T-cell (primary cell): ENCODE measurements at places on chromosomes 6 and 20. TPM values are rescaled to one million over a fixed set of nuclear protein-coding genes. Genes with fewer than 3 reads are reported as not detected.

The NOX3 gene
- total RNA-seq, result not detected

The NFATC2 gene
- 49.0 TPM for total RNA-seq

The ADTRP gene
- 74.7 TPM for total RNA-seq

The CAGE1 gene
- total RNA-seq, result not detected

The TP53INP2 gene
- 1.8 TPM for total RNA-seq

The TRIM10 gene
- total RNA-seq, result not detected

The HFE gene
- total RNA-seq, result 1.0 TPM

GRCh38 chr6:33356295-33356694 is 35.3 kb upstream of the KIFC1 start:
- no peaks in the 10 kb centered on the region for H3K36me3 ChIP-seq
- no peak overlapping the region for H3K4me3 ChIP-seq
- H3K27me3 ChIP-seq, result no peaks in the 10 kb centered on the region
- no peaks in the 10 kb centered on the region for H3K4me1 ChIP-seq
- no peak for DNase-seq

DNA sequence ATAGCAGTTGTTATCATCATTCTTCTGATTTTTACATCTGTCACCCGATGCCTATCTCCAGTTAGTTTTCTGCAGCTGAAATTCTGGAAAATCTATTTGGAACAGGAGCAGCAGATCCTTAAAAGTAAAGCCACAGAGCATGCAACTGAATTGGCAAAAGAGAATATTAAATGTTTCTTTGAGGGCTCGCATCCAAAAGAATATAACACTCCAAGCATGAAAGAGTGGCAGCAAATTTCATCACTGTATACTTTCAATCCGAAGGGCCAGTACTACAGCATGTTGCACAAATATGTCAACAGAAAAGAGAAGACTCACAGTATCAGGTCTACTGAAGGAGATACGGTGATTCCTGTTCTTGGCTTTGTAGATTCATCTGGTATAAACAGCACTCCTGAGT is 2.1 kb downstream of the CALHM6 start:
- no peaks in the 10 kb centered on the region for H3K27me3 ChIP-seq
- H3K4me3 ChIP-seq, result no peak overlapping the region
- H3K4me1 ChIP-seq, result peaks cover 16% of the 10 kb centered on the region
- no peak for DNase-seq
- no peak overlapping the region for H3K27ac ChIP-seq

DNA sequence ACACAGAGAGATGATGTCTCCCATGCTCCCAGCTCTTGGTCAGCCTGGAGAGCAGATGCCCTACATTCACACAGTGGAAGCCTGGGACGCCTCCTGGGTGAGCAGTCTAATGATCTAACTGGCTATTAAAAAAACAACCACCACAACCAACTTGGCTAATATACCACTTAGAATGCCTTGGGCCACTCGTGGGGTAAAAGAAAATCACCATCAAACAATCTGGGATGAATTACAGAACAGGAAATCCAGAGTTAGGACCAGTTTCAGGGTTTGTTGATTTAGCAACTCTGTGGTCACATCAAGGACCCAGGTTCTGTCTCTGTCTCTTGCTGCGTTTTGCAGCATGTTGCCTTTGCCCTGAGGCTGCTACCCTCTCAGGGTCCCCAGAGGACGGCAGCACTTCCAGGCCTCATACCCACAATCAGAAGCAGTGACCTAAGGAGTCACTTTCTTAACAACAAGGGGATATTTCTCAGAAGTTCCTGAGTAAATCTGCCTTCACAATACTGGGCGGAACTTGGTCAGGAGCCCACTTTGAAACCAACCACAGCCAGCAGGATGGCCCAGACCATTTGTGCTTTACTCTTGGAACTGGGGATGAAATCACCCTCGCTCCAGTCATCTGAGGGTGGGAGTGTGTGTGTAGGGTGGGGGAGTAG is 118.7 kb downstream of the CLIC5 start:
- no peaks in the 10 kb centered on the region for H3K36me3 ChIP-seq
- DNase-seq, result no peak
- H3K4me3 ChIP-seq, result no peak overlapping the region
- H3K4me1 ChIP-seq, result no peaks in the 10 kb centered on the region
- H3K27me3 ChIP-seq, result no peaks in the 10 kb centered on the region

- H3K4me3 ChIP-seq, result no peak overlapping the region
- H3K36me3 ChIP-seq, result no peaks in the 10 kb centered on the region
- no peak for DNase-seq
- H3K27me3 ChIP-seq, result peaks cover 5% of the 10 kb centered on the region
- H3K27ac ChIP-seq, result no peak overlapping the region
Observed at GRCh38 chr6:13268913-13269518, 59.3 kb downstream of the TBC1D7 start.

DNA sequence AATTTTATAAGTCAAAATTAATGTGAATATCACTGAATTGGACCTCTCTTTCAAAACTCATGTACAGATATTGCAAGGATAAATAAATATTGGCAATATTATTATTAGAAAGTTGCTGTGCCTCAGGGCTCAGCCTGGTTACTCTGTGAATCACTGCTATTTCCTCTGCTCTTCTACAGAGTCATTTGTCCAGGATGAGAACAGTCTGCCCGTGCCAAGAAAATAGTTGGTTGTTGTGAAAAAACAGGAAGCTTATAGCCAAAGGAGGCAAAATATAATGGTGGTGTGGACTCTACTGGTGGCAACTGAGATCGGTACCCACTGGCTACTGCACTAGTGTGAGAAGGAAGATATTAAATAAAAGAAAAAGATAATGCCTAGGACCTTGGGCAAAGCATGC is 93.6 kb downstream of the RIMS1 start:
- no peaks in the 10 kb centered on the region for H3K36me3 ChIP-seq
- no peak for DNase-seq
- no peak overlapping the region for H3K4me3 ChIP-seq
- no peaks in the 10 kb centered on the region for H3K27me3 ChIP-seq
- no peak overlapping the region for H3K27ac ChIP-seq

DNA sequence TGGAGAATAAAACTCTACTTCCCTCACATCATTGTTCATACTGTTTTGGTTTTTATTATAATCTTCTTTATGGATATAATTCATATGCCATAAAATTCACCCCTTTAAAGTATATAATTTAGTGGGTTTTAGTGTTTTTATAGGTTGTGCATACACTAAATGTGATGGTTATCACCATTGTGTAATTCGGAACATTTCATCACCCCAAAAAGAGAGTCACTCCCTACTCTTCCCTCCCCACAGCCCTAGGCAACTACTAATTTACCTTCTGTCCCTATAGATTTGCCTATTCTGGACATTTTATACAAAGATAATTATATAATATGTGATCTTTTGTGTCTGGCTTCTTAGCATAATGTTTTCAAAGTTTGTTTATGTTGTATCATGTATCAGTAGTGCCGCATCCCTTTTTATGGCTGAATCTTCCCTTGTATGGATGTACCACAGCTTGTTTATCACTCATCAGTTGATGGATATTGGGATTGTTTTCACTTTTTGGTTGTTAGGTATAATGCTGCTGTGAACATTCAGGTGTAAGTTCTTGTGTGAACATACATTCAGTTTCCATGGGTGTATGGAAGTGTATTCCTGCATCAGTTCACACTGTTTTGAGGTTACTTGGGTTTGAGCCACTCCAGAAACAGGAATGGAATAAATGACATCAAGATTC is 4.2 kb downstream of the TM9SF4 start:
- no peak for DNase-seq
- H3K36me3 ChIP-seq, result peaks cover 7% of the 10 kb centered on the region
- no peak overlapping the region for H3K4me3 ChIP-seq
- H3K4me1 ChIP-seq, result peaks cover 38% of the 10 kb centered on the region
- H3K27me3 ChIP-seq, result no peaks in the 10 kb centered on the region

GRCh38 chr6:108163267-108163643 is 2.6 kb upstream of the NR2E1 start:
- no peak overlapping the region for H3K27ac ChIP-seq
- peaks cover 50% of the 10 kb centered on the region for H3K27me3 ChIP-seq
- DNase-seq, result no peak
- peaks cover 6% of the 10 kb centered on the region for H3K4me1 ChIP-seq
- H3K4me3 ChIP-seq, result no peak overlapping the region

DNA sequence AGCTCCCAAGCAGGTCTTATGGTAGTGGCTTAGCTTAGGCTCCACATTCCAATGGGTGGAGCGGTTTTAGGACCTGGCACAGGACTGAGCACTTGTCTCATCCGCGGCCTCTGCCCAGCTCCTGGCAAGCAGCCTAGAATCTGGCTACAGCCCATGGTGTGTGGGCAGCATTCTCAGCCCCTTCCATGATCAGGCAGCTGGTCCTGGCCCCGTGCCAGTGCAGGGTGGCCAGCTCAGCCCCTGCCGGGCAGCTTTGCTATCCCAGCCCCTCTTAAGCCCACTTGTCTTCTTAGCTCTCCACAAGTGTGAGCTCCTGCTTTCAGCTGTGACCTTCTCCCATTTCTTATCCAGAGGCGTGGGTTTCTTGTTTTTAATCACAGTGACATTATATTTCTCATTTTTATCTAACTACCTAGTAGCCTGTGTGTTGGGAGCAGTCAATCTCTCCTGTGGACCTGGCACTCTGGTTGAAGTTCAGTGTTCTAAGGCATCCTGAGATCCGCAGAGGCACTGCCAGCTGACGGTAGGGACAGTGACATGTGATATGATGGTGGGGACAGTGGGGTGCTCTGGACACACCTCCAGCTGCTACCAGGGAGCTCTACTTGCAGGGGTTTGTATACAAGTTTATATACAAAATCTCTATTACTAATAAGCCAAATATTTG is 119.9 kb upstream of the PRND start:
- no peak for DNase-seq
- no peaks in the 10 kb centered on the region for H3K36me3 ChIP-seq
- H3K4me3 ChIP-seq, result no peak overlapping the region

GRCh38 chr6:146578054-146578453 is 20.7 kb upstream of the ADGB start:
- no peaks in the 10 kb centered on the region for H3K36me3 ChIP-seq
- H3K4me1 ChIP-seq, result no peaks in the 10 kb centered on the region
- DNase-seq, result no peak
- H3K27me3 ChIP-seq, result no peaks in the 10 kb centered on the region
- H3K27ac ChIP-seq, result no peak overlapping the region
- no peak overlapping the region for H3K4me3 ChIP-seq

- H3K4me3 ChIP-seq, result no peak overlapping the region
- H3K27me3 ChIP-seq, result no peaks in the 10 kb centered on the region
- DNase-seq, result no peak
- peaks cover 9% of the 10 kb centered on the region for H3K4me1 ChIP-seq
- no peaks in the 10 kb centered on the region for H3K36me3 ChIP-seq
Observed at GRCh38 chr6:134347885-134348805, 30.2 kb upstream of the SGK1 start.

DNA sequence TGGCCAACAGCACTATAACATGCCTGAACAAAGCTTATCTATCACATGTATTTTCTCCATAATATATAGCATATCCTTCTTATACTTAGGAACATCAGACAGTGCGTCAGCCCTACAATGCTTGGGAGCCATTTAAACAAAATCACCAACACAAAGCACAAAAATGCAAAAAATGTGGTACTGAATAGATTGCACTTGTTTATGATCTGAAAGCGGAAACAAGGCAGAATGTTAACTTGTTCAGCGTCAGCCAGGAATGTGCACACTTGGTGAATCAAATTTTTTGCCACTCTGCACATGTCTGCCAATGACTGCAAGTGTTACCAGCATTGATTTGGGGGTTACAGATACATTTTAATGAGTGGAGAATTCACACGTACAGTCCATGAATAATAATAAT is 14.8 kb downstream of the SLC35A1 start:
- peaks cover 6% of the 10 kb centered on the region for H3K36me3 ChIP-seq
- no peak overlapping the region for H3K27ac ChIP-seq
- H3K27me3 ChIP-seq, result no peaks in the 10 kb centered on the region
- DNase-seq, result no peak
- H3K4me3 ChIP-seq, result no peak overlapping the region

DNA sequence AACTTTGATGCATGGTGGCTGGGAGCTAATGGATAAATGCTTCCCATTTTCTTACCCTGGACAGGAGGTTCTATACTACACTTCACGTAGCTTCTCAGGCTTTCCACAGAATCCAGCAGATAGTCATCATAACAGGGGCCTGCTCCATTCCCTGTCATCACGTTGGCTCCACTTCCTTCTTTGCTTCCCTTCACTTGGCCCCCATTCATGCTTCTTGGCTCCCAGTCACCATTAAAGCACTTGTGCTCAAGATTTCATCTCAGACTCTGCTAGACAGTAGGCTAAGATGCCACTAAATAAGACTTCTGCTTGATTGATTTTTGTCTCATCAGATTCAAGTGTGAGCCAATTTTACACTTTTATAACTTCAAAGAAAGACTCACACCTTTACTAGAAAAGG is 134.5 kb upstream of the ENPP5 start:
- H3K4me1 ChIP-seq, result no peaks in the 10 kb centered on the region
- H3K36me3 ChIP-seq, result no peaks in the 10 kb centered on the region
- H3K27ac ChIP-seq, result no peak overlapping the region

DNA sequence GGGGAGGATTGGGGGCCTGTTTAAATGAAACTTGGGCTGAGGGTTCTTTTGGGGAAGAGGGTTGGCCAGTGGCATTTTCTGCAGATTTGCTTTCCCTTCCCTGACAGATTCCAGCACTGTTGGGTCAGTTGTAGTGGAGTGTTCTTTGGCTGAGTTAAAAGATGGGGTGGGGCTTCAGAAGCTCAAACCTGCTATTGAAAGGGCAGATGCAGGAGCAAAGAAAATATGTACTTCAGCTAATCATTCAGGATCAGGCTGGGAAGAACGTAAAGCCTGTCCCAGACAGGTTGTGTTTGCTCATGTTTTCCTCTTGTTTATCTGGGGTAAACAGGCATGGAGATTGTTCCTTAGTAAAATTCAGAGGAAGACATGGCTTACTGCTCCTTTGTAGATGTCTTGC is 2.5 kb downstream of the SASH1 start:
- peaks cover 36% of the 10 kb centered on the region for H3K27me3 ChIP-seq
- peaks cover 9% of the 10 kb centered on the region for H3K4me1 ChIP-seq
- no peak overlapping the region for H3K27ac ChIP-seq
- DNase-seq, result no peak
- H3K4me3 ChIP-seq, result no peak overlapping the region

DNA sequence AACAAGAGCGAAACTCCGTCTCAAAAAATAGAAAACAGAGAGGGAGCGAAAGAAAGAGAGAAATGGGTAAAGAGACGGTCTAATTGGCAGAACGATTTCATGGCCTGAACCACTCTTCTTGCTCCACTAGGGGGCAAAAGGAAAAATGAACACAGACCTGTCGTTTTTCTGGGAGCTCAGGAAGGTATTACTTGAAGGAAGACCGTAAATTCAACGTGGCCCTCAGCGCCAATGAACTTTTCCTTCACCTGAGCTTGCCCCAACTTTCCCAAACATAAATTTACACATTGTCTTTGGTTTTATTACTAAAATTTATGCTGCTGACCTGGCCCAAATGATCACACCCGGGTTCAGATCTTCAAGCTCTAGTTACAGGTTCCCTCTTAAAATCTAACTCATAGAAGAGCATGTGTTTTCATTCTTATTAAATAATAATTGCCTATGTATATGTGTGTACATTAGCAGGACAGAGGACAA is 67.3 kb downstream of the ATP9A start:
- no peak overlapping the region for H3K27ac ChIP-seq
- no peaks in the 10 kb centered on the region for H3K4me1 ChIP-seq
- no peak overlapping the region for H3K4me3 ChIP-seq
- H3K27me3 ChIP-seq, result no peaks in the 10 kb centered on the region

GRCh38 chr20:37808233-37809070 is 94.5 kb upstream of the VSTM2L start:
- no peak for DNase-seq
- H3K27me3 ChIP-seq, result no peaks in the 10 kb centered on the region
- H3K4me1 ChIP-seq, result no peaks in the 10 kb centered on the region
- H3K36me3 ChIP-seq, result peaks cover 35% of the 10 kb centered on the region
- no peak overlapping the region for H3K4me3 ChIP-seq

GRCh38 chr6:139713900-139714506 is 339.6 kb upstream of the CITED2 start:
- H3K4me1 ChIP-seq, result no peaks in the 10 kb centered on the region
- no peaks in the 10 kb centered on the region for H3K27me3 ChIP-seq
- H3K4me3 ChIP-seq, result no peak overlapping the region
- no peaks in the 10 kb centered on the region for H3K36me3 ChIP-seq
